Tongue (tissue), 3 donors: ENCODE measurements at places on chromosomes 3 and 15. TPM values are rescaled to one million over a fixed set of nuclear protein-coding genes. Genes with fewer than 3 reads are reported as not detected.

- DNase-seq = no peak
Measured at GRCh38 chr3:123584284-123584987, 417 bp downstream of the HACD2 start.

DNA sequence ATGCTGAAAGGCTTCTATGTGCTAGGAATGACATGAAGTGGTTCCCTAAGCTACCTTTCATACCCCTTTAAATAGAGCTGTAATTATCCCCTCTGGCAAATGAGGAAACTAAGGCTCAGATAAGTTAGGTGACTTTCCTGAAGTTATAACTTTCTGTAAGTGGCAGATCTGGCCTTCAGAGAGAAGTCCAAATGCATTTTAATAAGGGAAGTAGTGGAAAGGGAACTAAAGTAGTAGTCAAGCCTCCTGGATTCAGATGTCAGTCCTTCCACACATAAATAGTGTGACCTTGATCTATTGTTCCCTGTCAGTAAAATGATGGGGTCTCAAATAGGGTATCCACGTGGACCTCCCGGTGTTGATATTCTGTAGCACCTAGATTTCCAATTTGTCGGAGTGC, 277.7 kb downstream of the EDEM1 start:
- no peak for DNase-seq

- no peak for DNase-seq
Measured at GRCh38 chr15:42891569-42891968, 29.0 kb downstream of the TTBK2 start.

DNA sequence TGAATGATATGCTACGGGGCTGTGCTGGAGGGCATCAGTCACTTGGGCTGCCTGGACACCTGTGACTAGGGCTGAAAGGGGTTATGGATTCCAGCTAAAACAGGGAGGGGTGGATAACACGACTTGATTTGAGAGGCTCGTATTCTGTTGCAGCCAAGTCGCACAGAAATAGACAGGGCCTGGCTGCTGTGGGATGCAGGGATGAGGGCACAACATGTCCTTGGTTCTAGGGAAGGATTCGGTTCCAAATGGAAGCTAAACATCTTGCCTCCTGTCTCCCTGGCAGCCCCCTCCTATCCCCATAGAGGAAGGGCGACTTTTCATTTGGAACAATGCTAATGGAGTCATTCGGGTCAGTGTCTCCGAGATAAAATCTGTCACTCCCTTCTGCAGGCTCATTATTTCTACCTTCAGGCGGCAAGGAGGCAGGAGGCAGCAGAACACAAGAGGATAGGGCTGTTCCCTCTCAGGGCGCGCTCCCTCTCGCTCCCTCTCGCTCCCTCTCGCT, 433.8 kb upstream of the RBMS3 start:
- DNase-seq = peak; percentile 18

DNA sequence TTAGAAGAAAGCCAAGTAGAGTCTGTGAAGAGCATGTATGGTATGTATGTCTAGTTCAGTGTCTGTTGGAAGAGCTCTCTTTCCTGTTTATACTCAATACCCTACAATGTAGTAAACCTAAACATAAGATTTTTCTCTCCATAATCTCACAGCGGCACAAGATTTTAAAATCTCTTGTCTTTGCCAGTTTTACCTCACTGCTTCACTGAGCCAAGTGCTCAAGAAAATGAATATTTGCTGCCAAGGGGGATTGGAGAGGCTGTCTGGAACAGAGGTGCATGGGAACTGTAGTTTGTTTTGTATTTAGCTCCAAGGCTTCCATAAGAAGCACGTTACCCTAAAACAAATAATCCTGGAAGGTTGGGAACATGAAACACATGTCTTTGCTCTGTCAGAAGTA, 49.5 kb upstream of the FHIT start:
- peak; percentile 34 for DNase-seq

- no peak for DNase-seq
Measured at GRCh38 chr15:47407692-47408091, 309.6 kb upstream of the SEMA6D start.

- DNase-seq = no peak
Measured at GRCh38 chr15:68739390-68740080, 81.2 kb downstream of the ANP32A start.

DNA sequence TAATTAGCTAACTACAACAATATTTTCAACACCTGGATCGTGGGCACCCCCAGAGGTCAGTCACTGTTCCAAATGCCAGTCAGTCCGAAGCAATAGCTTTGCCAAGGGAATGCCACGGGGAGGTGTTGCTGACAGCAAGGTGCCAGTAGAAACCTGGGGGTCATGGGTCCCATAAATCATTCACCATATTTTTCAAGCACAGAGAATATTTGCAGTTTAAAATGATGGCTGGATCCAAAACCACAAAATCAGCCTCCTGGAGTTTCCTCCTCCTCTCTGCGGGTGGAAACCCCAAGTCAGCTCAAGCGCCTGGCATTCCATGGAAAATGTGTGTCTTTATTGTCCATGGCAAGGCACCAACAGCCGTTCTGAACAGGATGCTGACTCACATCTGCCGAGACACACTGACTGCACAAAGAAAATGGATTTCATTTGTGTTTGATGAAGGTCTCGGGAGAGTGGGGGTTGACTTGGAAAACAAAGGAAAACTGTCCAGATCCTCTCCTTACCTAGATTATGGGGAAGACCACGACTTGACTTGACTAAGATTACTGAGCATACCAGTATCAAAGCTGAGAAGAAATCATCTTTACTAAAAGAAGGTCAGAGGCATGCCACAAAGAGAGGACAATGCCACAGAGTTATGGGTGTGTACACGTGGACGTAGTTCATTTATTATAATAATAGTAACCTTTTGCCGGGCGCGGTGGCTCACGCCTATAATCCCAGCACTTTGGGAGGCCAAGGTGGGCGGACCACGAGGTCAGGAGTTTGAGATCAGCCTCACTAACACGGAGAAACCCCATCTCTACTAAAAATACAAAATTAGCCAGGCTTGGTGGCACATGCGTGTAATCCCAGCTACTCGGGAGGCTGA, 26.4 kb downstream of the ANXA2 start:
- peak; percentile 88 for DNase-seq

- no peak for DNase-seq
Measured at GRCh38 chr3:16423298-16423697, 90.2 kb downstream of the RFTN1 start.

DNA sequence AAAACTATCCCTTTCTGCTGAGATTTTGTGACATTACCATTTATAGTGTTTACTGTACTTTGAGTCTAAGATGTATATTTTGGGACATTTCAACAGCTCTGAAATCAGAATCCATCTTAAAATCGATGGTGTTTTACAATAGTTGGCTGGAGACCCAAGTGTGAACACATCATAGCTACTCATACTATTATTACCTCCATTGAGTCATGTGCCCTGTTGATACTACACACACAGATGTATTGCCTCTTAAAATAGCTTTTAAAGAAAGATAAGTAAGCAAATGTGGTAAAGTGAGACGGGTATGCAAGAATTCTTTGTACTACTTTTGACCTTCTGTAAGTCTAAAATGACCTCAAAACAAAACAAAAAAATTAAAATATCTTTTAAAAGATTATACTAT, 6.7 kb downstream of the LMOD3 start:
- no peak for DNase-seq

DNA sequence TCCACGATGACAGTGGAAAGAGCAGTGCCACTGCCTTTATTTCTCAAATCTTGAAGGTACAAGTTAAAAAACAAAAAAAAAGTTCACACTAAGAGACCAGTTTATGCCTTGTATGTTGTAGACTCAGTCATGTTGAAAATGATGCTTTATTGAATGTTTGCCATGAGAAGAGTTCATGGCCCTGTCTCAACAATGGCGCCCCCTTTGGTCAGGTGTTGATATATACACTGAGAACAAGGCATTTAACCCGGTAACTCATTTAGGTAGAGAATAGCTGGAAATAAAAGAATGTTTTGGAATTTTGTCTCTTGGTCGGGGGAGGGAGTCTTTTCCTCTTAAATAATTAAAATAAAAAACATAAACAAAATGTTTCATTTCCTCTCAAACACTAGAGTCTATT, 145.6 kb upstream of the SLC2A2 start:
- no peak for DNase-seq

DNA sequence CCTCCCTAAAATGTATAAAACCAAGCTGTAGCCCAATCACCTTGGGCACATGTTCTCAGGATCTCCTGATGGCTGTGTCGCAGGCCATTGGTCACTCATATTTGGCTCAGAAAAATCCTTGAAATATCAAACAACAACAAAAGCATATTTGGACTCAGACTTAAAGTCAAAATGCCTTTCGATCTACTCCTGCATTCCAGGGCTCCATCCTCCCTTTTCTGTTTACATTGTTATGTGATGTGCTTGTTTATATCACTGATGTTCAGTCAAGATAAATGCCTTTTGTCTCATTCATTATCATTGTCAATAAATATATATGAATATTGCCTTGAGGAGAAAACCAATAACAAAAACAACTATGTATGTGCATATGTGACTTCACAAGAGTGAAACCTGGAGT, 31.7 kb downstream of the HGD start:
- no peak for DNase-seq

GRCh38 chr3:63597019-63597418, 55.5 kb upstream of the SNTN start:
- DNase-seq = no peak

DNA sequence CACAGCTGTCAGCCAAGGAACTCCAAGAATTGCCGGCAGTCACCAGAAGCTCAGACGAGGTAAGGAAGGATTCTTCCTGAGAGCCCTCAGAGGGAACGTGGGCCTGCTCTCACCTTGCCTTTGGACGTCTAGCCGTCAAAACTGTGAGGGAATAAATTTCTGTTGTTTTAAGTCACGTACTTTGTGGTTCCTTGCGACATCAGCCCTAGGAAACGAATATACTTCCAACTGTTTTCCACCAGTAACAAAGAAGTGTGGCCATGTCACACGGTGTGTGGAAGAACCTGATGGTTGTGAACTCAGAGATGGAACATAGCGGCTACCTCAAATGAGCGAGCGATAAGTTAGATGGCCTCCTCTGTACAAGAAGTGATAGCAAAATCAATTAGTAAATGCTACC, 41.0 kb upstream of the B3GNT5 start:
- DNase-seq = no peak

DNA sequence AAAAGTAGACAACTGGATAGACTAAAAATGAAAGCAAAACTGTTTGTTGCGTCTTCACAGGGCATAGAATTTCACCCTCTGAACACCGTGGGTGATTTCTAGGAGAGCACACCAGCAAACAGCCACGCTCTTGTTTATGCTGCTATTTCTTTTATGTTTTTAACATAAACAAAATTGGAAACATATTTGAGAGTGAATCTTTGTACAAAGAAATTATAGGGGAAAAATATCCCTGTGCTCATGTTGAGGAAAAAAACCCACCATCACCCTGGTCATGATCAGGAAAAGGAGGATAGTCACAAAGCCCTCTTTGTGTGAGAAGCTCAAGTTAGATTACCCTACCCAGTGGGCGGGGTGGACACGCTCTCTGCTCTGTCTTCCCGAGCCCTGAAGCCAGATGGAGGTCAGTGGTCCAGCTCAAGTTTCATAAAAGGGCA, 313.3 kb downstream of the SATB1 start:
- DNase-seq = peak; percentile 59

DNA sequence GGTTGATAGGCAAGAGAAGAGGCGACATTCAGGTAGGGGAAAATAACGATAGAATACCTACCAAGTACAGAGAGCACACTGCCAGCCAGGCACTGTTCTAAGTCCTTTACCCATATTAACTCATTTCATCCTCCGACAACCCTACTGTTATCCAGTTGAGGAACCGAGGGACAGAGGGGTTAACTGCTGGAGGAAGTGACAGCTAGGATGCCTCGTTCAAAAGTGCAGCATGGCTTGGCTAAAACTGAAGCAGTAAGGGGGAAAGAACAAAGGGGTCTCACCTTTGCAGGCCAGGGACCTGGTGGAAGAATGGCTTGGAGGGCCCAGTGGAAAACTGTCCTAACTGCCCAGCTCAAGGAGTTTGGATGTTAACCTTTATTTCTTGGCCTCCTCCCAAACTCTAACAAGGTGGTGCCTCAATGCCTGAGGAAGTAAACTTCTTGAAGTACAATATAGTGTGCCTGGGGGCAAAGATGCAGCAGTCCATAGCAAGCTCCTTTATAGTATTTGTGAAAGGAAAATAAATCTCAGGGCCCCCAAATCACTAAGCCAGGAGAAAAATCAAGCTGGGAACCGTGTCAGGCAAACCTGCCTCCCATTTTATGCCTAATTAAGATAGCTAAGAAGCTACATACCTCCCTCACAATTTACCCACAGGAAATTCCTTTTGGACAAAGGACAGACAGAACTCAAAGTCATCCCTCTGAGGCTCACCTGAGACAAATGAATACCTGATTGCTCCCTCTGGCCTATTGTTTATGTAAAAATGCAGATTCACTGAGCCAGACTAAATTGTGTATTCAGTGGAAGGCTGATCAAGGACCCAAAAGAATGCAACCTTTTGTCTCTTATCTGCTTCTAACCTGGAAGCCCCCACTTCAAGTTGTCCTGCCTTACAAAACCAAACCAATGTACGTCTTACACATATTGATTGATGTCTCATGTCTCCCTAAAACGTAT, 1.6 kb upstream of the ITGB5 start:
- no peak for DNase-seq

- no peak for DNase-seq
Measured at GRCh38 chr15:69929905-69930630, 167.6 kb downstream of the TLE3 start.

- DNase-seq = peak; percentile 24
Measured at GRCh38 chr3:65112751-65113300, 425.0 kb upstream of the ADAMTS9 start.

DNA sequence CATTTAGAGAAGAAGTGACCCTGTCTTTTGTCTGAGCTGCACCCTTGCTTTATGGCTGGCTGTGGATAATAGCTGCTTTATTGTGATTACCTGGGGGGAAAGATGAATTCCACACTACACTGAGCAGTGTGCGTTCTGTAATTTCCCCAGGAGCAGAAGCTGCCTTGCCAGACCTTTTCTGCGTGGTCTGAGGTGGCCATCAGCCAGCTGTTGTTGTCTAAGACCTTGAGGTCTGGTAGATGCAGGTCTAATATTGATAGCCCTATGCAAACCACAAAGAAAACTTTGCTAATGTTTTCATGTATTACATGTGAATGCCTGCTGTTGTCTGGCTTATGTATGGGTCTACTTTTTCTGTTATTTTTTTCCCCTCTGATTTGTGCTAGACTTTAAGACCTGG, 144.6 kb downstream of the THSD4 start:
- DNase-seq = no peak

GRCh38 chr3:71881041-71881440, 96.1 kb upstream of the PROK2 start:
- DNase-seq = no peak

GRCh38 chr3:120661106-120661905, 20.7 kb downstream of the HGD start:
- DNase-seq = peak; percentile 10

- no peak for DNase-seq
Measured at GRCh38 chr3:51830836-51831385, 30.5 kb upstream of the IQCF2 start.

The MUC20 gene
- total RNA-seq = 11.5 TPM

The CRYGS gene
- 0.62 TPM for total RNA-seq

The TGM4 gene
- total RNA-seq = not detected

The GOLGA6L7 gene
- not detected for total RNA-seq

The MCF2L2 gene
- 2.6 TPM for total RNA-seq

The FAM81A gene
- 3.0 TPM for total RNA-seq

The RBSN gene
- 44.6 TPM for total RNA-seq

The ACTRT3 gene
- total RNA-seq = 1.7 TPM

The MAP3K13 gene
- 20.8 TPM for total RNA-seq

The LMAN1L gene
- total RNA-seq = not detected

The RIOX2 gene
- 45.7 TPM for total RNA-seq

The LDHAL6B gene
- not detected for total RNA-seq

The MME gene
- total RNA-seq = 11.5 TPM

The AGBL1 gene
- 77.9 TPM for total RNA-seq

The MRAS gene
- total RNA-seq = 43.0 TPM
